Left renal cortex interstitium (tissue), 4 donors: ENCODE measurements at places on chromosomes 16 and 17.

DNA sequence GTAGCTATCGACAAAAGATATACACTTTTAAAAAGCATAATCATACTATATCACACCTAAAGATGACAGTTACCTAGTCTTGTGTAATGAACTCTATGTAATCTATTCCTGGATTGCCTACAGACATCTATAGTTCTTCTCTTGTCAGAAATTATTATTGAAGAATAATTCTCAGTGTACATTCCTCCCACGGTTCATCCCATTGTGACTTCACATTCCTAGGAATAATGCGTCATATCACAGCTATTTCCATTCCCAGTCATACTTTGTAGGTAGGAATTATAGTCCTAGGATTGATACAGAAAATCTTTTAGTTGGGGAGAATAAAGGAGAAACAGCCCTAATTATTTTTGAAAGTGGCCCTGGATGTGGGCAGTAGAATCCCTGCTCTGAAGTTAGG is 44.0 kb upstream of the ABCC11 start:
- DNase-seq, result no peak

GRCh38 chr17:31294231-31294630 is 2.8 kb downstream of the OMG start:
- no peak for DNase-seq

DNA sequence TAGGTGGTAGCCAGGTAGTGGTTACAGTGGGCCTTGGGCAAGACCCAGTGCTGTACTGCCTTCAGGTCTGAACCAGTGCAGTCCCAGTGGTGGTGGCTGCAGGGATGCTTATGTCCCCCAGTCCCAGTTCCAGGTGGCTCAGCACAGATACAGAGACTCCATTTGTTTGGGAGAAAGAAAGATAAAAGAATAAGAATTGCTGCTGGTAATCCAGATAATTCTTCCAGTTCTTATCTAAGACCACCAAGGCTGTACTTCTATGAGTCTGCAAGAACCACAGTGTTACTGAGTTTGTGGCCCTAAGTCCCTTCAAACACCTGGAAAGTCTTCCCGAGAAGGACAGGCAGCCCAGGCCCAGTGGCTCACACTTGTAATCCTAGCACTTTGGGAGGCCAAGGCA is 33.9 kb upstream of the ATP2C2 start:
- no peak for DNase-seq

DNA sequence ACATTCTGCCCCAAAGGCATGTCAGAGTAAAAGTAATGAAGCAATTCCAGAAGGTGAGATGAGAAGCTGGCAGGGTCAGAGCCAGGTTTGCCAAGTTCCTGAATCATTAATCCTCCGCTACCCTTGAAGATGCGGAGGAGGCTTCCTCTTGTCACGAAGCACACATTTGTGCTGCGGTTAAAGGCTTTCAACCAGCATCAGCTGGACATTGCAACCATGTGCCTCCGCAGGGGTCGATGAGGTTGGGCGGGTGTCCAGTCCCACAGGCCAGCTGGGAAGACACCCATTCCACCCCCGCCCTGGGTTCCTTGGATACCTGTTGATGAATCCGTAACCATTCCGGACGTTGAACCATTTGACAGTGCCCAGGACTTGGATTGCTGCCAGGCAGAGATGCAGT is 1.3 kb downstream of the YBX2 start:
- no peak for DNase-seq

DNA sequence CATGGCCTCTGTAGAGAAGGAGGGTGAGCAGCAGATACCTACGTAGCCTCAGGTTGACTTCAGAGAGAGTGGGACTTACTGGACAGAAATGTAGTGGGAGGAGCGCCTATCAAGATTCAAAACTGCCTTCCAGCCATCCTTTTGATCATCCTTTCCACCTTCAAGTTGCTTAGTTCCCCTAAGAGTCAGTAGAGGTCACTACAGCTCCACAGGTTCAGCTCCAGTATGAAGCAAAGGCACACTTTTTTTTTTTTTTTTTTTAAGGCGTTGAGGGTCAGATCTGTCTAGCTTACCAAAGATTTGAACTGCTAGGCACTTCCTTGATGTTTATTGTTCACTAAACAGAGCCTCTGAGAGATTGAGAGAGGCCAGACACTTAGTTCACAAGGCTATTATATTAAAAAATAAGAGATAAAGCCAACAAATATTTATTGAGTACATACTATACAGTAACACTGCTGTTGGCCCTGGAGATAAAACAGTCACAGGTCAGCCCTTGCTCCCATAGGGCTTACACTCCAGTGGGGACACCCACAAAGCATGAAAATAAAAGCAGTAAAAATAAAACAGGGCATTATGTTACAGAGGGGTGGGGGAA is 3.1 kb downstream of the RNF227 start:
- no peak for DNase-seq
